ENCODE measurements at places on chromosomes 2 and 18.

DNA sequence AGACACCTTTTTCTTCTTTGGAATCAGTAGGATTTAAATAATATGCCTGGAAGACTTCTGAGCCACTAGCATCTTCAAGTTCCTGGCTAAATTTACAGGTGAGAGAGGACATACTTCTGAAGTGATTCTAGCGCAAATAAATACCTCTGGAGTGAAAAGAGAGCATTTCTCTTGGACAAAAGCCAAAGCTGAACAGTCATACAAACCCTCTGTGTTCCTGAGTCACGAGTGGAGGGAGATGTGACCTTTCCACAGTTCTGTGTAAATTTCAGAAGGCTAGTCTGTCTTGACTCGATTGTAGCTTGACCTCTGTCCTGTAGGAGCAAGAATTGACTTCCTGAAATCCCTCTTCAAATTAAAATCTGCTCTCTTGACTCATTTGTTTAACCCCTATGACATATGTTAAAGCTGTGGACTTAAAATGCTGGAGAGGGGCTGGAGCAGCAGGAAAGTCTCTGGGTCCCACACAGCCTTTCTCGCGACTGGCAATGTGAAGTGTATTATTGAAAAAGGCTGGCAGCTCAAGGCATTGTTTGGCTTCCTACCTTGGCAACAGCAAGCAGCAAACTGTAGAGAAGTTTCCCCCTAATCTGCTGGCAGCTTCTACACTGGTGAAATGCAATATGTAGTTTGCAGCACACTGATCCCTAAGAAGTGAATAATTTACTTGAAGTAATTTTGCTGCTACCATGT is 79.6 kb upstream of the GCFC2 start:
- no peak for DNase-seq

DNA sequence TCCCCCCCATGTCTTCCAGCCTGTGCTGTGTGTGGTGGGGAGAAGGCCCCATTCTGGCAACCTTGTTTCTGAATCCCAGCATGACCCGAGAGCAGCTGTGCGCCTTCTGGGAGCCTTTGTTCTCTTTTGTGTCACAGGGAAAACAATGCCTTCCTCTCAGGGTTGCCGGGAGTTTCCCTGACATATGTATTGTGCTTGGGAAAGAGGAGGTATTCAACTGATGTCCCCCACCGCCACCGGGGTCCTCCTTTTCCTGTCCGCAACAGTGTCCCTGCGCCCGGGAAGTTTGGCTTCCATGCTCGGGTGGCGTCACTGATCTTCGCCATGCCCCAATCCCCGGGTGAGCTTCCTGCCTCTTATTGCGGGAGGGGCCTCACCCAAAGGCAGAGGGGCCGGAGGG is 77.5 kb upstream of the ASB18 start:
- DNase-seq, result no peak

DNA sequence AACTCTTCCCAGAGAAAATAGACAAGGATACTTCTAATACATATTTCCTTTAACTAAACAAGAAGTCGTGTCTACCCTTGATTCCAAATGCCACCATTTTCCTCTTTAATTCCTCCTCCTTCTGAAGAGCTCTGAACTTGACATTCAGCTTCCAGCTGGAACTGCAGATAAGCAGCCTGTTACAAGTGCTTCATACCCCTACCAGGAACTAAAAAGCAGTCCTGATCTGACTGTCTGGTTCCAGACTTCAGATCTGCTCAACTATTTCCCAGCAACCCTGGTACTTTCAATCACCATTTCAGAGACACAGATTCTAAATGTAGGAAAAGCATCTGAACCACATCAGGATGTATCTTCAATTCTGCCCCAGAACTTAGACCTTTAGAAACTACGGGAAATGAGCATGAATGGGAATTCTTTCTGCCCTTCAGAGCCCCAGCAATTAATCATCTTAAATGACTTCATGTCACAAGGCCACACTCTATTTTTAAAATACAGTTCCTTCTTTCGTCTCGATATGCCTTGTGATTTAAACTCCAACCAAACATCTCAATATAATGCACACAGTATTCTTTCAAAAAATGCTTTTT is 159.5 kb downstream of the L3MBTL4 start:
- DNase-seq, result no peak

GRCh38 chr2:72278046-72278445 is 130.4 kb upstream of the CYP26B1 start:
- peak; percentile 78 for DNase-seq

- DNase-seq, result no peak
Observed at GRCh38 chr18:58256316-58257080, 212.5 kb downstream of the NEDD4L start.

GRCh38 chr2:140873915-140874531 is 1256.8 kb downstream of the LRP1B start:
- DNase-seq, result no peak

GRCh38 chr2:160464017-160464416 is 29.6 kb downstream of the RBMS1 start:
- no peak for DNase-seq

GRCh38 chr2:186569897-186570296 is 20.0 kb upstream of the ITGAV start:
- no peak for DNase-seq

DNA sequence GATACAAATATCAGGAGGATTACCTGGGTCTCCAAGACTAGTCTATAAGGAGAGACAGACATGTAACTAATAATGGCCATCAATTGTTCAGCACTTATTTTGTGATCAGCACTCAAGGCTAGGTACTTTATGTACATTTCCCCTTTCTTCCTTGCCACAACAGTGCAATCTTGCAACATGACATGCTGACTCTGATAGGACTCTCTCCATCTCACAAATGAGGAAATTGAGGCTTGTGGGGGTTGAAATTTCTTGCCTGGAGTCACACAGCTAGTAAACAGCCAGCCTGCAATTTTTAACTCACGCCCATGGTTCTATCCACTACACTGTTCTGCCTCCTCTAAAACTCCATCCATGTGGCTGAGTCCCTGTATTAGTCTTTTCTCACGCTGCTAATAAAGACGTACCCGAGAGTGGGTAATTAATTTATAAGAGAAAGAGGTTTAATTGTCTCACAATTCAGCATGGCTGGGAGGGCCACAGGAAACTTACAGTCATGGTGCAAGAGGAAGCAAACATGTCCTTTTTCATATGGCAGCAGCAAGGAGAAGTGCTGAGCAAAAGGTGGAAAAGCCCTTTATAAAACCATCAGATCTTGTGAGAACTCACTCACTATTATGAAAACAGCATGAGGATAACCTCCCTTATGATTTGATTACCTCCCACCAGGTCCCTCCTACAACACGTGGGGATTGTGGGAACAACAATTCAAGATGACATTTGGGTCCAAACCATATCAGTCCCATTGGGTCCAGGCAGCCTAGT is 302.4 kb downstream of the PLCL1 start:
- DNase-seq, result no peak

- peak; percentile 83 for DNase-seq
Observed at GRCh38 chr2:145350011-145350410, 830.1 kb upstream of the ZEB2 start.

GRCh38 chr2:26613241-26614215 is 27.6 kb downstream of the CIB4 start:
- DNase-seq, result no peak

DNA sequence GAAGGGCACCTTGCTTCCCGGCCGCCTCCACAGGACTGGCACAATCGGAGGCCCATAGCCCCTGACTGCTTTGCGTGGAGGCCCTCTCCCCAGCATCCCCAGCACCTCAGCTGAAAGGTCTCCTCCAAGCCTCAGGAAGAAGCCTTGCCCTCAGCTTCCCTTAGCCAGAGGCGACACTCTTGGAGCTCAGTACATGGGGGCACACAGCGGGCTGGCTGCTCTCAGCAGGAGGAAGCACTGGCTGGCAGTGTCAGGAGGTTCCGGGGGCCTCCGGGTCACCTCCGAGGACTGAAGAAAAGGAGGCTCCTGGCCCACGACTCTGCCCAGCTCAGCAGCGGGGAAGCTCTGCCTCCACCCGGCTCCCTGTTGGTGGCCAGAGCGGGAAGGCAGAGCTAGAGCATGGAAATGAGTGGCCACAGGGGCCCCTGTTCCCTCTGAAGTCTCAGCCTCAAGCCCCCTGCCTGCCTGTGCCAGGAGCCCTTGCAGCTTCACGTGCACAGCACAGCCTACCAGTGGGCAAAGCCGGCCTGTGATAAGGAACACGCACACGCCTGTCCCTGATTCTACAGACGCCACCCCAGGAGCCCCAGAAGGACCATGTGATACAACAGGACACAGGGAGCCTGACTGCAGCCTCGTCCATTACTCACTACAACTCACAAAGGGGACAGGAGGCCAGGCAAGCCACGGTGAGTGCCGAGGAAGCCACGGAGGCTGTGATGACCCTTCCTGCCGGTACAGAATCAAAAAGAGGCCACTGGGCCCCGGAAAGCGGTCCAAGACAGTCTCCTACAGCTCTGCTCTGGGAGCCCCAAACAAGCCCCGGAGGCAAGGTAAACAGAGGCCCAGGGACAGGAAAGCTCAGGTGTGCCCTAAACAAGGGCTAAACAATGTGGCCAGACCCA is 15.5 kb downstream of the HDAC4 start:
- DNase-seq, result no peak

DNA sequence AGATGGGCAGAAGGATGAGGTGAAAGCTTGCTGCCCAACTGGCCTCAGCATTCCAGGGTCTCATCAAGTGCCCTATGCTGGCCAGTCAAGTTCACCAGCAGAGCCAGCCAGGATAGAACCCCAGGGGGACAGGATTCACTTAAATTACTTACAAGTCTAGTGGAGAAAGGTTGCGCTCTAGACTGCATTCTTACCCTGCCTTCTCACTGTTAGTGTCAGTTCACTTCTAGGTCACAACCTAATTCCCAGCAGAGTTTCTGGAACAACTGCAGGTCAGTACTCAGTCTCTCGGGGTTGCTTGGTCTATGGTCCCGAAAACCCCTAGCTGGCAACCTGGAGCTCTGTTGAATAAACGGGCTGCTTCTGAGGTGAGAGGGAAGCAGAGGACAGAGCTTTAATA is 32.9 kb upstream of the GALNT14 start:
- DNase-seq, result no peak
